ENCODE measurements at places on chromosomes 1 and 21. TPM values are rescaled to one million over a fixed set of nuclear protein-coding genes. Genes with fewer than 3 reads are reported as not detected.
A peak's percentile ranks its signal among the peaks of the same experiment; 100 is the strongest.

GRCh38 chr1:13794231-13795187 lies 94.5 kb downstream of the PRDM2 start:
- DNase-seq: no peak

DNA sequence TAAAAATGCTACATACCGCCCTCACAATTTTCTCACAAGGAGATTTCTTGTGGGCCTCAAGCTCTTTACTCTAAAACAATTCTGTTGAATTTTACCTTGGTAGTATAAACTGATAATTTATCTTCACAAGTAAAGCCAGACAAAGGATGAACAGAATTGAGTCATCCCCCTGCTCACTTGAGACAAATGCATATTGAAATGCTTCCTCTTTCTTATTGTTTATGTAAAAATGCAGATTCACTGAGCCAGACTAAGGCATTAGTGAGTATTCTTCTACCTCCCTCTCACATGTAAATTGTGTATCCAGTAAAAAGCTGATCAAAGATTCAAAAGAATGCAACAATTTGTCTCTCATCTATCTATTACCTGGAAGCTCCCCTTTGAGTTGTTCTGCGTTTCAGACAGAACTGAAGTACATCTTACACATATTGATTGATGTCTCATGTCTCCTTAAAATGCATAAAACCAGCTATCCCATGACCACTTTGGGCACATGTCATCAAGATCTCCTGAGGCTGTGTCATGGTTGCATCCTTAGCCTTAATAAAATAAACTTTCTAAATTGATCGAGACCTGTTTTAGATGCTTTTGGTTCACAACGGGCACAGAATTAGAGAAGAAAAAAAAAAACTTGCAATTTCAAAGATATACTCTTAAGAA lies 743.1 kb upstream of the B3GALT2 start:
- no peak for DNase-seq

DNA sequence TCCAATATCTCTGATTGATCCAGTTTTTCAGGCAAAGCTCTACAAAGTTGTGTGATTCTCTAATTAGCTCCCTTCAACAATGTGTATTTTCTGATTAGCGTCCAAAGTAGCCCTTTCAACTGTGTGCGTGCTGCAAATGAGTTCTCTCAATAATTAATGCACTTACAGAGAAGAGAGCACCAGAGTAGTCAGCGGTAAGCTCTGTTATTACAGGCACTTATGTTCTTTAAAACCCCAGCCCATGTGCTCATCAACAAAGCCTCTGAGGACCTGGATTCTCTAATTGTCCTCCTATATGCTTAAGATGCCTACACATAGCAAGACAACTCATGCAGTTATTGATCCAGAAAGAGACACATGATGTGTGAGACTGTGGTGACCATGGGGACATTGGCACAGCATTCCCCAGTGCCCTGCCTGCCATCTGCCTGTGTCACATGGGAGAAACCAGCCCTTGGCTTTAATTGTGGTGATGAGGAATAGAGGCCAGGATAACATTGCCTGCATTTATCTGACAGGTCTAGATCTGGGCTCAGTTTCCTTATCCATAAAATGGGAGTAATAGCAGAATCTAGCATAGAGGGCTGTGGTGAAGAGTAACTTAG lies 151.7 kb downstream of the PCP4 start:
- DNase-seq: no peak

GRCh38 chr1:171841050-171841910 lies at the start of gene DNM3:
Gene DNM3 (plus strand): TSS chr1:171841498. CDS start chr1:171841657, 159 bp downstream.
- DNase-seq: peak; percentile 88

GRCh38 chr1:39102537-39103327 lies 76.6 kb downstream of the NDUFS5 start:
- DNase-seq: no peak

- no peak for DNase-seq
Observed at GRCh38 chr1:86933562-86934377, 19.3 kb downstream of the HS2ST1 start.

GRCh38 chr21:15051644-15052458 lies 12.9 kb downstream of the NRIP1 start:
- DNase-seq: no peak

DNA sequence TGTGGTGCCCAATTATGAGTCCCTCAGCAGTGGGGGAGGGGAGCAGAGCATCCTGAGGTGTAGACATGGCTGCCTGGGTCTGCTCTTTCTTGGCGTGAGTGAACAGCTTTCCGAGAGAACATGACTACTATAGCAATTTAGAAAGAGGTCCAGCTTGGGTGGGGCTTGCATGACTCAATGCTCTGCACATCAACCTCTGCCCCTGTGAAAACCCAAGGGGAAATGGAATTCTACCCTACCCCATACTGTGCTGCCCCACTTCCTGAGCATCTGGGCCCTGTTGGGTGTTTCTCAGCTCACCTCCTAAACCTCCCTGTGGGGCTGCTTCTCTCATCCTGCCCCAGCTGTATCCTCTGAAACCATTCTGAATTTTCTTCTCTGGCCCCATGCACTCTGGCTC lies 8.2 kb upstream of the AZIN2 start:
- DNase-seq: no peak

GRCh38 chr1:73859227-73859626 lies 338.7 kb downstream of the LRRIQ3 start:
- no peak for DNase-seq

DNA sequence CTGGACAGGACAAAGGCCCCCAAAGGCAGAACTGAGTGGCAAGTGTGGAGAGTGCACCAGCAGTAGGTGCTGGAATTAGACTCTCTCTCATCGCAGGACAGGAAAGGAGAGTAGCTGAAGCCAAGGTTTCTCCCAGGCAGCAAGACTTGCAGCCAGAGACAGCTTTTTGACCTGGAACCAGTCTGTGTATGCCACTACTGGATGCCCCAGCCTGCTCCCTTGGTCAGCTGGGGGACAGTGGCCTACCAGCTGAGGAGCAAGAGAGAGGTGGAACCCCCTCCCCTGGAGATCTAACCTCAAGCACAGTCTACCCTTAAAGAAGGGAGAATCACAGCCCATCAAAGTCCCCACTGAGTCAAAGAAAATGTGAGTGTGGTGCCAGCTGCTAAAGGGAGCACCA lies 375.7 kb downstream of the KCNH1 start:
- no peak for DNase-seq

DNA sequence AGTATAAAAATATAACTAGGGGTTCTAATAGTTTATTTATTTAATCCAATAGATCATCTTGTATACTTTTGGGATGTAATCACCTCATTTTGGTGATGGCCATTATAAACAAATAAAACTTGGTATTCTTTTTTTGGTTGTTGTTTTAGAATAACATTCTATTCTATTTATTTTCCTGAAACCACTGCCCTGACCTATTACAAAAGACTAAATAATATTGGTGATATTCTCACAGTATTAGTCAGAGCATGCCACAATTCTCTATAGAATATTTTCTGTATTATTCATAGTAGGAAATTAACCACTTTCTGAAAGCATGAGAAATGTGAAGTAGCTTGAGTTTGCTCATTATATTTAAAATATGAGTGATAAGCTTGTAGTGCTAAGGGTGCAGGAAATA lies 54.1 kb upstream of the LRRC7 start:
- DNase-seq: no peak

GRCh38 chr1:35202048-35202719 lies 9.2 kb upstream of the SFPQ start:
- DNase-seq: peak; percentile 56

GRCh38 chr1:93042187-93043056 lies 36.7 kb upstream of the MTF2 start:
- DNase-seq: no peak

DNA sequence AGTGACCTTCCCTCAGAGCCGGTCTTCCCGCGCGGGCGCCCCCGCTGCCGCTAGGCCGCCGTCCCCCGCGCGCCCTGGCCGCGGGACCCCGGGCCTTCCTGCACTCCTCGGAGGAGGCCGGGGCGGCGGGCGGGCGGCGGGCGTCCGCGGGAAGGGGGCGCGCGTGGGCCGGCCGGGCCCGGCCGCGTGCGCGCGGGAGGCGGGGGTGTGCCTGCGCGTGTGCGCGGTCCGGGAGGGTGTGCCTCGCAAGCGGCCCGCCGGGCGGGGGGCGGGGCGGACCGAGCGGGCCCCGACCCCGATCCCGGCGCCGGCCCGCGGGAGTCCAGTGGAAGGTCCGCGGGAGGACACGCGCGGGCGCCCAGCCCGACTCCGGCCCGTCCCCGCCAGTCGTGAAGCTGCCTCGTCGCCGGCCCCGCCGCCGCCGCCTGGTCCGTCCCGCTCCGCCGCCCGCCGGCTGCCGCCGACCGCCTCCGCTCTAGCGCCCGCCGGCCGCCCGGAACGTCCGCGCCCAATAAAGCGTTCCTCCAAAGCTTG lies 438 bp downstream of the MRPS6 start:
- DNase-seq: peak; percentile 54

- DNase-seq: peak; percentile 87
Observed at GRCh38 chr1:66271216-66271903, 262.6 kb upstream of the SGIP1 start.

DNA sequence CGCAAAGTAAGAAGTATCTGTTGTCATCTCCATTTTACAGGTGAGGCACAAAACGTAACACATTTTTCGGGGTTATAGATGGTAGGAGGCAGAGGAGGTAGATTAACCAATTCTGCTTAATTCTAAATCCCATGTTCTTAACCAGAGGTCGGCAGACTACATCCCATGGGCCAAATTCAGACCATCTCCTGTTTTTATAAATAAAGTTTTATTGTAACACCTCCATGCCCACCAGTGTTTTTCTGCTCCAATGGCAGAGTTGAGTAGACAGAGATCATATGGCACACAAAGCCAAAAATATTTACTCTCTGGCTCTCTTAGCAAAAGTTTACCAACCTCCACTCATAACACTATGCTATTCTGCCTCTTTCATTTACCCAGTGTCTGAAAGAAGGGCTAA lies 30.9 kb downstream of the FHAD1 start:
- DNase-seq: no peak

GRCh38 chr21:42239973-42240372 lies 21.0 kb downstream of the ABCG1 start:
- no peak for DNase-seq

- DNase-seq: no peak
Observed at GRCh38 chr1:186873687-186874086, 44.9 kb downstream of the PLA2G4A start.

DNA sequence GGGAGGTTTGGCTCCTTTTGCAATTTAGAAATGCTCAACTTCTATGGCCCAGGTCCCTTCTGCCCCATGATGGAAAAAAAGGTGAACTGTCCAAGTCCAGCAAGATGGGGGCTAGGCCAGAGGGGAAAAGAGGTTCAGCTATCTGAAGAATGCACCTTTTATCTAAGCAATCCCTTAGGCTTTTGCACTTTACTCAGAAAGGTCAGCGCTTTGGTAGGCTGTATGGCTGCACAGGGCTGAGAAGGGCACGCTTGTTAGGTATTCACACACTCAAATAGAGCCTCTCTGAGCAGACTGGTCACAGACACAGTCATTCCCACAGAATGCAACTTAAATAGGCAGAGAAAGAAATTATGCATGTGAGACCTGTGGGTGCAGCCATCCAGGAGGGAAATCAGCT lies 31.0 kb downstream of the KANK4 start:
- no peak for DNase-seq

HLX gene
- total RNA-seq: 10.7 TPM

GJA9 gene
- total RNA-seq: not detected

RRAGC gene
- total RNA-seq: 20.9 TPM

FMN2 gene
- 0.16 TPM for total RNA-seq

CD1C gene
- not detected for total RNA-seq

RHBG gene
- total RNA-seq: not detected

GPN2 gene
- total RNA-seq: 12.9 TPM
